M059J (cell line): ENCODE measurements at places on chromosomes 7 and 10. TPM values are rescaled to one million over a fixed set of nuclear protein-coding genes. Genes with fewer than 3 reads are reported as not detected.

DNA sequence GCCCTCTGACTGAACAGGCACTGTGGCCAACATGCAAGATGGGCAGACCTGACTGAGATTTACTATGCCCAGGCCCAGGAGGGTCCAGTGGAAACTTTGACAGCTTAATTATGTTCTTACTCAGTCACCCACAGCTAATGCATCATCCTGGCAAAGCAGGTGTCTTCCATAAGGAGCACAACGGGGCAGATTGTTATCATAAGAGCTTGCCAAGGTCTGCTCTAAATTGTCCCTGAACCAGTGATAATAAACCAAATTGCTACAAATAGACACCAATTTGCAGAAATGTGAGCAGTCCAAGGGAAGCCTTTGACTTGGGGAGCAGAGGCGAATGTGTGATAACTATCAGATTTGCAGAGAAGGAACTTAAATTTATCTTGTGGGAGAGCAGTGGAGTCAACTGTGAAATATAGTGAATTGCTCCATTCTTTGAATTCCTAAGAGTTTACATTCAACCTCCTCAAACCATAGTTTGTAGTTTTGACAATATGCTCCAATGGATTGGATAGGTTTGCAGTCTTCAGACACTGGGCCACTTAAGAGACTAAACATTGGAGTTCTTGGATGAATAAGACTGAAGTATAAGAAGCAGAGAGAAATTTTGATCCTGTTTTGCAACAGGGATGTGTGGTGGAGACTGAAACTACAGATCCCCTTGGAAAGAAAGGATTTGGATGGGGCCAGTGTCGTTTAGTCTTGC is 494.7 kb downstream of the CCSER2 start:
- peak; percentile 47 for DNase-seq

GRCh38 chr7:111401516-111401915 is 160.8 kb downstream of the IMMP2L start:
- DNase-seq = no peak

- peak; percentile 28 for DNase-seq
Measured at GRCh38 chr7:21942955-21943354, 2.7 kb downstream of the CDCA7L start.

DNA sequence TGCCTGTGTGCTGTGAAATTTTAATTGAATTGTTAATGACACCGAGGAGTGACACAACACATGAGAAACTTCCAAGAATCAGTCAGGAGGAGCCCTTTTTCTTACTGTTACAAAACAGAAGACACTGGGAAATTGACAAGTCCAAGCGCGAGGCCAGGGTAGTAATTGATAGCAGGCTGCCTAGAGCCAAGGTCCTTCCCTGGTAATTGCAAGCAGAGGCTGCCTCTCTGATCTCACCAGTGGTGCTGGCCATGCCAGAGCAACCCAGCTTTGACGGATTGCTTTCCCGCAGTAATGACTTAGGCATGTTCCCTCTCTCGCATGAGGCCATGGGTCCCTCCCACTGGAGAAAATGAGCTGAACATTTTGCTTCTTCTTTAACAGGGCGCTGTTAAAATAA is 111.5 kb downstream of the LRMDA start:
- DNase-seq = peak; percentile 44

GRCh38 chr7:105920766-105921165 is 42.3 kb upstream of the CDHR3 start:
- peak; percentile 9 for DNase-seq

PAPOLB gene
- not detected in 2 replicates for total RNA-seq
